ENCODE measurements at places on chromosomes 1 and 21. TPM values are rescaled to one million over a fixed set of nuclear protein-coding genes. Genes with fewer than 3 reads are reported as not detected.

DNA sequence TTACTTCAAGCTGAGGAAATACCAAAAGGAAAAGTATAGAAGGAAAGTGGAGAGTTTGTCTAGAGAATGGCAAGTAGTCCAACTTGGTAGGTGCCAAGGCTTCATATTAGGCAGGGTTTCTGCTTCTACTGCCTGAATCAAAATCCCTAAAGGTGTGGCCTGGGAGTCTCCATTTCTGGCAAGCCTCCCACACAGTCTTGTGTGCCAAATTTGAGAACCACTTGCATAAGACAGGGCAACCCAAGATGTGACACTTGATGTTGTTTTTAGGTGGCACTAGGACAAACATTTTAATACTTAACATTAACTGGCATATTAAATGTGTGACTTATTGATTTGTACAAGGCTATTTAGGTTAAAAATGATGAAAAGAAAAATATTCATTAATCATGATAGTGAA is 60.1 kb downstream of the ATG4C start:
- DNase-seq = no peak

Gene ZNF648
- polyA plus RNA-seq = 0.36 TPM

DNA sequence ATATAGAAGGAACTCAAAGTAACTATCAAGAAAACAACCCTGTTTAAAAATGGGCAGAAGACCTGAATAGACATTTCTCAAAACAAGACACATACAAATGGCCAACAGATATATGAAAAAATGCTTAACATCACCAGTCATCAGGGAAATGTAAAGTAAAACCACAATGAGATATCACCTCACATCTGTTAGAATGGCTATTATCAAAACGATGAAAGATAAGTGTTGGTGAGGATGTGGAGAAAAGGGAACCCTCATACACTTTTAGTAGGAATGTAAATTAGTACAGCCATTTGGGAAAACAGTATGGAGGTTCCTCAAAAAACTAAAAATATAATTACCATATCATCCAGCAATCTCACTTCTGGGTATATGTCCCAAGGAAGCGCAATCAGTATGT is 3.0 kb downstream of the CTSS start:
- DNase-seq = no peak

- DNase-seq = peak; percentile 57
Observed at GRCh38 chr1:26471498-26472319, 531 bp upstream of the HMGN2 start.

DNA sequence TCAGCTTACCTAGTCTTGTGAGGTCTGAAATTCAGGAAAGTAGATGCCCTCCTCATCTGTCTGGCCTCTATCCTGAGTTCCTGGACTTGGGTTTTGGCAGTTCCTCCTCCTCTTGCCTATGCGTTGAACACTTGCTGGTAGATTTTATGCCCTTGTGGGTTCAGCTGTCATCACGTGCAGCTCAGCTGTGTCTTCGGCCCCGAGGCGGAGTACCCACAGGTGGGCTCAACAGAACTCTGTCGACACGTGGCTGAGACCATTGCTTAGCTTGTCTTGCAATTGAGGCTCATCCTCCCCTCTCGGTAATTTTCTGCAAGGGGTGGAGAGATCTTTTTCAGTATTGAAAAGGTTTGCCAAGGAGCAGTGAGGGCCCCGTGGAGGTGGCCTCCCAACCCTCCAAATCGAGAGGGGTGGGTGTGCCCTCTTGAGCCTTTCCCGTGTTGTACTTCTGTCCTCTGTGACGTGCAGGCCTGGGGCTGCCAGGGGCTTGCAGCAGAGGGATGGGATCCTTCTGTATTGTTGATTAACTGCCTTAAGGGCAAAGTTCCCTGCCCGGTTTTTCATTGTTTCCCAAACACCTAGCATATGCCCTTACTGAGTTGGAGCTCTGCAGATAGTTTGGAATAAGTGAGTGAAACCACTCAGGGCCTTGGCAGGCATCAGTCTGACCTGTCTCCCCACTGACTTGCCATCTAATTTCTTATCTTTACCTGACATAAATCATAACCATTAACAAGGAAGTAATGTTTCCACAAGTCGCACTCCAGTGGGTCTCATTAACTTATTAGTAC is 2.9 kb downstream of the CENPS start:
- DNase-seq = no peak

DNA sequence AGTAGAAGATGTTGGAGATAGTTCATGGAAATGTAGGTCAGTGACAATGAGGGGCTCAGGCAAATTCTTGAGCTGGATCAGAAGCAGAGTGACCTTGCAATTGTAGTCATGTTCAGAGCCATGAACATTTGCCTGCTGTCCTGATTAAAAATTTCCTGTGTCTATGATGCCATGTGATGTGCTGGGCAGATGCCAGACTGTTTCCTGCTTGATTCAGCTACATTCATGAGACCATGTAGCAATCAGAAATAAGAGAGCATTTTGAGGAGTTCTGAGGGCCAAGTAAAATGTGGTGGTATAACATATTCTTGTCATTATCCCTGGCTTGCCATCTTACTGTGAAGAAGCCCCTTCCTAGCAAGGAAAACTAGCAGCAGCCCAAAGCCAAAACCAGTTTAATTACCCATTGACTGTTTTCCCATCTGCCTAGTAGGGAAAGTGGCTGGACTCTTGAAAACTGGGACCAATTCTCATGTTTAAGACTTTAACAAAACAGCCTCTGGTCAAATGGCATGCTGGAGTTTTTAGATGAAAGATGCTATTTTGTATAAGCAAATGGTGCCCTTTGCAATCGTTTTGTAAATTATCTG is 118.3 kb downstream of the NOS1AP start:
- DNase-seq = no peak

Gene C4BPB
- polyA plus RNA-seq = 0.49 TPM

Gene UBL4B
- polyA plus RNA-seq = not detected

GRCh38 chr1:151819976-151820623 is 11.5 kb downstream of the RORC start:
- no peak for DNase-seq

DNA sequence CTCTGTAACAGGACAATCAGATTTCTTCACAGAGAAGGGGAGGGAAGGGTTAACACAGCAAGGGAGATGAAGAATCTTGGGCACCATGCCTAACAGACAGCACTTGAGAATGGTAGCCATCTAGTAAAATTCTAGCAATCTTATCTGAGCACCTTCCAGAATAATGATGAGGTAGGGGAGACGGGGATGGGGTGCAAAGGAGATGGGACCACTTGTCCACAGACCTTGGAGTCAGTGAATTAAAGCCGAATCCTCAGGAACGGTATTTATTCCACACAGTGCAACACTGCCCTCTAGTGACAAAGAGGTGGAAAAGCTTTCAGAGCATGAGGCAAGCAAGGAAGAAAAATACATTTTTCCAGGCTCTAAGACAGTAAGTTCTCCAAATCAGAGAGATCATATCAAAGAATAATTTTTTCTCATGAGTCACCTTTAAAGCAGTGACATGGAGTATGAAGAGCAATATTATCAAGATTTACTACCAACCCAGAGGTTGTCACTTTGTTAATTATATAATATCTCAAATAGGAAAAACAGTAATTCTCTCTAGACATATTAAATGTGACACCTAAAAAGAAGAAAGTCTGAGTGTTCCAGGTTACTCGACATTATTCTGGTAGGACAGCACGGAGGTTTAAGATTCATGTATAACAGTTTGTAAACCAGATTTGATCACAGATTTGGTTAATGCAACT is 43.3 kb upstream of the LPAR3 start:
- peak; percentile 65 for DNase-seq

Gene SLAMF1
- 0.10 TPM for polyA plus RNA-seq

Gene CHD1L
- 48.7 TPM for polyA plus RNA-seq

GRCh38 chr1:116950517-116951199 is 40.9 kb downstream of the PTGFRN start:
- no peak for DNase-seq

- no peak for DNase-seq
Observed at GRCh38 chr1:154344977-154345837, 19.9 kb downstream of the ATP8B2 start.

Gene EVA1C
- 3.5 TPM for polyA plus RNA-seq

GRCh38 chr1:51417496-51418383 is 87.4 kb upstream of the TTC39A start:
- DNase-seq = no peak

DNA sequence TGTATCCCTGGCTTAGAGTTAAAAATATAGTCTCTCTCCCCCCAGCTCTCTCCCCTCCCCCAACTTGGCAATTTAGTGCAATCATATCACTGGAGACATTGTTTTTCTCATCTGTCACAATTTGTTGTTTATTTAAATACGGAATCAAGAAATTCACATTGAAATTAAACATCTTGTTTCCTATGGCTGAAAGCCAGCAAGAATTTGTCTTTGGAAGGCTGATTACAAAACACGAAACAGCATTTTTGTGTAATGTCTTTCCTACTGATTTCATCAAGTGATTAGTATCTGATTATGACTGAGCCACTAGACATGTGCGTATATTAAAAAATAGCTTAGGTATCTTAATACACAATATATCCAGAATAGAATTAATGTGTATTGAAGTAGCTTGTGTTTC is 119.7 kb downstream of the LYPLAL1 start:
- no peak for DNase-seq

DNA sequence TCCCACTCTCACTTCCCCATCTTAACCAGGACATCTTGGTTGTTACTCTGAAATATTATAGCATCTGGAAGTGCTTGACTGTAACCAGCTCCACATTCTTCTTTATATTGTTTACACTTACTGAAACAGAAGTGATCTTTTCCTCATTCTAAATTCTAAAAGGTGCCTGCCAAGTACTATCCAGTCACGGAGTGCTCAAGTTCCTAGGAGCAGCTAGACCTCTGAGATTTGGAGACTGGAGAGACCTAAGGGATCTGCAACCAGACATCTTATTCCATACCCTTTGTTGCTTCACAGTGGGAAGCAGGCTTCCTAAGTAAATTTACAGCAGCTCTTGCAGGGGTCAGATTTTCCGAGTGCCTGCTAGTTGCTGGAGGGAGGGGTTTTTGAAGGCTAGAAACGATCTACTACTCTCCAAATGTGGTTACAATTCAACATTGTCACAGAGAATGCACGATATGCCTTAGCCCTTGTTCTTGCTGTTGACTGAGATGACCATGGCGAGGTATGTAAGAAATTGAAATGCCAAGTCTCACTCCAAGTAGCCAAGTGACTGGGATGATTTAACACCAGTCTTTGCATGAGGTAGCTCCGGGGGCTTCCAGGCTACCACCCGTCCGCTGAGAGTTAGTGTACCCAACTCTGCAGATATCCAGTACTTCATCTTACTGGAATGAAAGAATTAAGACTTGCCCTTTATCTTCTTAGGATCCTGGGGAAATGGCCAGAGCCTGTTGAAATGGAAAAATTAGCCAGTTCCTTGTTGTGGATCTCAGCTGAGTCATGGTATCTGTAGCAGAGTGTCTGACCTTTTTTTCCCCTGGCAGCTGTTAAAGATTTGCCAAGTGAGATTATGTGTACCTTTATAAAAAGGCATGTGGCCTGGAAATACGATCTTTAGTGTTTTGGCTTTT is 150.8 kb downstream of the MAST2 start:
- DNase-seq = no peak
